Hypothalamus (tissue), 51 donors: ENCODE measurements at places on chromosomes 13 and 19.
A peak's percentile ranks its signal among the peaks of the same experiment; 100 is the strongest.

DNA sequence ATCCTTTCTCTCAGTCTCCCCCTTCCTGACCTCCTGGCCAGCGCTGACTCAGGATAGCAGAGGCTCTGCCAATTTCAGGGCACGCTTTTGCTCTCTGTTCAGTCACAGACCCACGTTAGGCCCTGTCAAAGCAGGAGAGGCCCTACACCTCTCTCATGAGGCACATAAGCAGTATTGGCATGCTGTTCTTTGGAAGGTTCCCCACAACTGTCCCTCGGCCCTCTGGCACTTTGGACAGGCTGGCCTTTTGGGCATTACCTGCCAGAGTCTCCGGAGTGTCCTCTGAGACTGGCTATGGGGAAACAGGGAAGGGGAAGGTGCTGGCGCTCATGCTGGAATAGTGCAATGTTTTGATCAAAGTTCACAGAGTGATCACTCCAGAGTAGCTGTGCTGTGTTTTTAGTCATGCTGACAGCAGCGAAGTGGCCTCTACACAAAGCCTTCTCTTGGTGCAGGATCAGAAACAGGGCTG, 23.7 kb upstream of the UBE2L5 start:
- DNase-seq, result no peak

GRCh38 chr13:90534617-90535370, 812.7 kb upstream of the MIR17HG start:
- DNase-seq, result no peak

GRCh38 chr13:37107868-37108267, 2.4 kb upstream of the CSNK1A1L start:
- no peak for DNase-seq

- DNase-seq, result no peak
Observed at GRCh38 chr13:96415831-96416385, 326.0 kb downstream of the HS6ST3 start.

GRCh38 chr19:50910722-50911121, 473 bp downstream of the KLK4 start:
- DNase-seq, result no peak

DNA sequence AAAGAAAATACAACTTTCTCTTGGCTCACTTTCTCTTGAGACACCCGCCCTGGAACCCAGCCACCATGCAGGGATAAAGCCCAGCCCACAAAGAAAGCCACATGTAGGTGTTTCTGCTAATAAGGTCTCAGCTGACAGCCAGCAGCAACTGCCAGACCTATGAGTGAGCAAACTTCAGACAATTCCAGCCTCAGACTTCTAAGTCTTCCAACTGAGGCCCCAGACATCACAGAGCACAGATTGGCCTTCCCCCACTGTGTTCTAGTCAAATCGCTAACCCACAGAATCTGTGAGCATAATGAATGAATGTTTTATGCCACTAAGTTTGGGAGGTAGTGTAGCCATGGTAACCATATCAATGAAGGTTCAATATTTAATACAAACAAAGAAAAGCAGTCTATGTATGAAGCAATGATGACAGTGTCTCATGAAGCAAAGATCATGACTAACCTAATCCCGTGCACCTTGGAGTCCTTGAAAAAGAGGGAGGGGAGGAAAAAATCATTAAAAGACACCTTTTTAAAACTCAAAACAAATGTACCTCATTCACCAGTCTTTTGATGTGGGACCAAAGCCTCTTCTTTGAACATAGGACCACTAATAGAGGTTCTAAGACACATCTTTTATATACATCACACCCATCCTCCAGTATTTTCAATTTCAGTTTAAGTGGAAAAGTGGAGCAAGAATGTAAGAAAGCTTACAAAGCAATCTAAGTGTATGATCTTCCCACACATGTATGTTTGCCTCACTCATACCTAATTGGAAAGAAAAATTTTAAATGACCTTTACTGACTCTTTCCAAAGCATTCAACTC, 6.2 kb downstream of the MRPS31 start:
- no peak for DNase-seq

DNA sequence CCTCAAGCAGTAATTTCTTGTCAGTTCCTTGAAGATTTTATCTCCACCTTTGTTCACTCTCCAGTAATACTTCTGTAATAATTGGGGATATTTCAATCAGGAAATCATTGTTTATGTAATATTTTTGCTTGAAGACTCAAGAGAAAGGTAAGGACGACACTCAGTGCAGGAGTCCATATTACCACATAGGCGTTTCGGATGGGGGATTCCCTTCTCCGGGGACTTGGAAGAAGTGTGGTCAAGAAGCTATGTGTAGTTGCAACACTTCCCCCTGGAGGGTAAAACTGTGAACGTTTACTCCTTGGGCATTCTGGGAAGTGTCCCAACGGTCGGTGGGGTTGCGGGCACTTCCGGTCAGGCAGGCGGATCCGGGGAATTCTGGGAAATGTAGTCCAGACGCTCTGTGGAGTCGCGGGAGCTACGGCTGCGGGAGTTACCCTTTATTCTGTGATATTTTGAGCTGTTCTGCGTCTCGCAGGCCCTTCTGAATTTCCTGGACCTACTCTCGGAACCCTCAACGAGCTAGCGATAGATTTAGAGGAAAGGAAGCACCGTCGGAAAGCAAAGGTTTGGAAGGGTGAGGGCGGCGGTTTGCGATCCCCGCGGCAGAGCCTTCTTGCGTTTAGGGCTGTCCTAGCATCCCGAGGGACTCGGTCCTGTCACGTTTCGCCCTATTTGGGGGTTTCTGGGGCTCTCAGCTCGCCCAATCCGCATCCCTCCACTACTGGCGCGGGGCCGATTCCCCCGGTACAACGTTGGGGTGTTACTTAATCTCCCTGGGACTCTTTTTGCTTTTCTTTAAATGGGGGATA, at the start of gene ZNF221:
Gene ZNF221, plus strand, starts transcription at position 395 of the 812 bp plus-strand sequence. CDS start 11,499 bp downstream, outside the sequence.
- DNase-seq, result peak; percentile 88
